Natural killer cell treated with Interleukin-12 subunit alpha and Interleukin-12 subunit beta and Interleukin-15 and Interleukin-18, amount 100 ng/mL, for 72 hours (primary cell): ENCODE measurements at places on chromosomes 7 and 10. TPM values are rescaled to one million over a fixed set of nuclear protein-coding genes. Genes with fewer than 3 reads are reported as not detected.

LIPN gene
- not detected for total RNA-seq

CHAT gene
- not detected for total RNA-seq

GRCh38 chr10:54904833-54905232 lies 103.8 kb upstream of the PCDH15 start:
- no peak overlapping the region for H3K4me3 ChIP-seq
- no peak overlapping the region for H3K27ac ChIP-seq
- no peaks in the 10 kb centered on the region for H3K4me1 ChIP-seq
- H3K27me3 ChIP-seq: no peaks in the 10 kb centered on the region

HOXA6 gene
- 0.81 TPM for total RNA-seq

EIF3B gene
- 229 TPM for total RNA-seq

DNA sequence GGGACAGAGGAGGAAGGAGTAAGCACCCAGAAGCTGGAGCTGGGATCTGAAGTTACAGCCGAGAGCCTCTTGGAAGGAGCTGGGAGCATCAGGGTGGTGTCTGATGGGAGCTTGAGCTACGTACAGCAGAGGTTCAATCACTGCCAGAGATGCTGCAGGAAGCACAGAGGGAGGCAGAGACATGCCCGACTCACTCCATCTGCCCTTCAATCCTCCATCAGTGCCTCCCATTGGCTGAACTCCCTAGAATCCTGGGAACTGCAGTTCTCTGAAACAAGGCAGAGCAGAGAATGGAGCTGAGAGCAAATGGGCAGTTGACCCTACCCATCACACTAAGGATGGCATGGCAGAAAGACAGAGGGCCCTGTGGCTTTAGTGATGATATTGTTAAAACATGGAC lies 40.0 kb upstream of the CTBP2 start:
- H3K27me3 ChIP-seq: peaks cover 7% of the 10 kb centered on the region
- H3K4me3 ChIP-seq: no peak overlapping the region
- H3K4me1 ChIP-seq: no peaks in the 10 kb centered on the region
- no peak overlapping the region for H3K27ac ChIP-seq
- DNase-seq: no peak

DNA sequence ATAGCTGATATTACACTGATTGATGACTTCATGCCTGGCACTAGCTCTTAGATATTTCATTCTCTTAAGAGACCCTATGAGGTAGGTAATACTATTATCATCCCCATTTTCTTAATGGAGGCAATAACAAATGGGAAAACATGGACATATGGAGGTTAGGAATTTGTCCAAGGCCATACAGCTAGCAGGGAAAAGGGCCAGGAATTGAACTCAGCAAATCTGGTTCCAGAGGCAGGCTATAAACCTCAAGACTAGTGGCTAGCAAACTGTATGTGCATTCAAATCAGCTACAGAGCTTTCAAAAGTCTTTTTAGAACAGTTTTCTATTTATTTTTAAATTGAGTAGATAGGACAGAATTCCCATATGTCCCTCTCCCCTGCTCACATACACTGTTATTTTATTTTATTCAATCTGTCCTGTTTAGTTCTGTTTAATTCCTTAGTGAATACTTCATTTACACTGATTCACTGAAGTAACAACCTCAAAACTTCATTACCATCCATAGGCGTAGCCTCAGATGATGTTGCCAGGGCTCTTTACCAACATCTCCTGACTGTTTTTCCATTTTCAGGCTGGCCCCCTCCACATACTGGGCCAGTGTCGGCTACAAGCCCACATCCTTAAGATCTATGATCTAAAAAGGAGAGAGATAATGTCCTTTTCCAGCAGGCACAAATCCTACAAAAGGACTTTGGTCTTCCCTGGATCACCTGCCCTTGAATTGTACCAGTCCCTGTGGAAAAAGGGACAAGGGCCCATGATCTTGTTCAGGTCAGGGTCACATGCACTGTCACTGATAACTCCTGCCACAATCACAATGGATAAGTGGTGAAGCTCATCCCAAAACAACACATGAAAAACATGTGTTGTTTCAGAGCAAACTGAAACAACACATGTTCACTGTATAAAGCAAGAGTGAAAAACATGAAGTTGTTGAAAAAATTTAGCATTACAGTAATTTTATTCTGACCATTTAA lies 15.9 kb downstream of the FAM24B start:
- DNase-seq: no peak
- H3K4me3 ChIP-seq: no peak overlapping the region
- peaks cover 6% of the 10 kb centered on the region for H3K36me3 ChIP-seq
- no peaks in the 10 kb centered on the region for H3K27me3 ChIP-seq

PHYHIPL gene
- total RNA-seq: not detected

NPY4R2 gene
- total RNA-seq: not detected

DNA sequence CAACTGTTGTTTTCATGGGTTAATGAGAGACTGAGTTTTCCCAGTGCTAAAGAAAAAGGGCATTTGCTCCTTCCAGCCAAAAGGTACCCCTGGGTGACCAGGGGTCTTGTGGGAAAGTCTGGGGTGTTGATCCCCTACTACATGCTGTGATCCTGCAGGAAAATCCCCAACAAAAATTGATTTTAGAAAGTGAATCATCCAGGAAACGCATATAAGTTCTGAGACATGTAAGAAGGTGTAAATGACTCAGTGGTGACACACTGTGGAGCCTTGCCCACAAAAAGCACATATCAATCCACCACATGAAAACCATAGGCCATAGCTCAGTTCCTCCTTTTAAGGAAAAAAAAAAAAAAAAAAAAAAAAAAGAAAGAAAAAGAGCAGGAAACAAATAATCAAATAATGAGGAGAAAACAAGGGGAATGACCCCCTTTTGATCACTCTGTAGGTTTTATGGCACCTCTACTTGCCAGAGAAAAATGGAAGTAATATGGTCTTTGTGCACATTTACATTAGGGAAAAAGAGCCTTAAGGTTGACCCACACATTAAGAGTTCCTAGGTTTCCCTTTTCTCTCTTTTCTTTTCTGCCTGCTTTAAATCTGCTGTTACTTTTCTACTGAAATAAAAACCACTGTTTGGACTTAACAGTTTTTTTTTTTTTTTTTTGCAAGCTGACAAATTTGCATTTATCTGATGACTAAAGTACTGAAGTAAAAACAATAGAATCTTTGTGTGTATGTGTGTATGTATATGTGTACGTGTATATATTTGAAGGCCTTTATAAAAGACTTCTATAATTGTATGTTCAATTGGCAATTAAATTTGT lies 386.0 kb downstream of the KIF20B start:
- DNase-seq: no peak
- no peak overlapping the region for H3K27ac ChIP-seq
- H3K4me1 ChIP-seq: no peaks in the 10 kb centered on the region
- no peaks in the 10 kb centered on the region for H3K36me3 ChIP-seq
- H3K27me3 ChIP-seq: no peaks in the 10 kb centered on the region
- no peak overlapping the region for H3K4me3 ChIP-seq

NUP205 gene
- total RNA-seq: 122 TPM

HECW1 gene
- not detected for total RNA-seq

DNA sequence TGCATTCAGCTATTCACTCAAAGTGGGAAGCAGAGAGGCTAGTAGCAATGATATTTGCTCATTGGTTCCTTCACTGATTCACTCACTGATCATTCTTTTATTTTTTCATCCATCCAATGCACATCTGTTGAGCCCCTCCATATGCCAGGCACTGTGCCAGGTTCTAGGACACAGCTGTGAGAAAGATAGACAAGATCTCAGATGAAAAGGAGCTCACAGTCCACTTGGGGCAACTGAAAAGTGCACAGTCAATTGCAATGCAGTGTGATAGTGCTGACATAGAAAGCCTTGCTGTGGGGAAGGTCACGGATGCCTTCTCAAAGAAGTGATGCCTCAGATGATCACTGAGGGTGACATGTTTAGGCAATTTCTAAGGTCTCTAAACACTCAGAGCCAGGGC lies 262.3 kb downstream of the PTEN start:
- H3K4me1 ChIP-seq: peaks cover 3% of the 10 kb centered on the region
- H3K27me3 ChIP-seq: no peaks in the 10 kb centered on the region
- no peak for DNase-seq

DNA sequence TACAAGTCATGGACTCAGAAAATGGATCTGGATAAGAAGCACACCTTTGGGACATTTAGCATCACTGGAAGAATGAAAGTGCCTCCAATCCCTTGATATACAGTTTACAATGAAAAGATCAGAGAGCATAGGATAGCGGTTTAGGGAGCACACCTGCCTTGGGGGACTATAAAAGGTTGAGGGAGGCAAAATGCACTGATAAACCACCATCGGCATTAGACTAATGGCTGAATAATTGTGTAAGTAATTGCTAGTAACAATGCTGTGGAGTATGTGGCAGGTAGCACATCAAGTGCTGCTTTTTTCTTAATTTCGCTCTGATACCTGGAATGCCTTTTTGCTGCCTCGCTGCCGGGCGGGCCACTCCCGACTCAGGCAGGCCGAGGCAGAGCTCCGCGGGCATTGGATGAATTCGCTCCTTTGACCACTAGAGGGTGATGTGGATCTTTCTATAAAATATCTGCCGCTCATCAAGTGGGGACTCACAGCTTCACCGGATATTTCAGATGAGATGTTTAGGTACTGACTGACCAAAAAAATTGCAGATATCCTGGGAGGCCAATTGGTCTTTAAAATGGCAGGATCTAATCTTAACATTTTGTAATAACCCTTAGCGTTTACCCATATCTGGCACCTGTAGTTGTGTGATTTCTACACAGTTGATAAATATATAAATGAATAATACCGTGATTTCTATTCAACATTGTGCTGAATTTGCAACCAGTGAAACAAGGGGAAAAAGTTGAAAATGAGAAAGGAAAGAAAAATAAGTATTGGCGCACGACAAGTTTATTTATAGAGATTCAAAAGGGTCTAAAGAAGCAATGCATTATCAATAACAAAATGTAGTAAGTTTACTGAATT lies 116.8 kb upstream of the PRSS1 start:
- no peak overlapping the region for H3K27ac ChIP-seq
- peaks cover 14% of the 10 kb centered on the region for H3K4me1 ChIP-seq
- no peaks in the 10 kb centered on the region for H3K36me3 ChIP-seq
- H3K4me3 ChIP-seq: no peak overlapping the region
- H3K27me3 ChIP-seq: peaks cover 7% of the 10 kb centered on the region
- DNase-seq: peak; percentile 71

MMD2 gene
- total RNA-seq: not detected

GRCh38 chr10:61067671-61068336 lies 123.8 kb upstream of the RHOBTB1 start:
- H3K4me3 ChIP-seq: no peak overlapping the region
- H3K4me1 ChIP-seq: no peaks in the 10 kb centered on the region
- H3K36me3 ChIP-seq: no peaks in the 10 kb centered on the region
- H3K27ac ChIP-seq: no peak overlapping the region

DNA sequence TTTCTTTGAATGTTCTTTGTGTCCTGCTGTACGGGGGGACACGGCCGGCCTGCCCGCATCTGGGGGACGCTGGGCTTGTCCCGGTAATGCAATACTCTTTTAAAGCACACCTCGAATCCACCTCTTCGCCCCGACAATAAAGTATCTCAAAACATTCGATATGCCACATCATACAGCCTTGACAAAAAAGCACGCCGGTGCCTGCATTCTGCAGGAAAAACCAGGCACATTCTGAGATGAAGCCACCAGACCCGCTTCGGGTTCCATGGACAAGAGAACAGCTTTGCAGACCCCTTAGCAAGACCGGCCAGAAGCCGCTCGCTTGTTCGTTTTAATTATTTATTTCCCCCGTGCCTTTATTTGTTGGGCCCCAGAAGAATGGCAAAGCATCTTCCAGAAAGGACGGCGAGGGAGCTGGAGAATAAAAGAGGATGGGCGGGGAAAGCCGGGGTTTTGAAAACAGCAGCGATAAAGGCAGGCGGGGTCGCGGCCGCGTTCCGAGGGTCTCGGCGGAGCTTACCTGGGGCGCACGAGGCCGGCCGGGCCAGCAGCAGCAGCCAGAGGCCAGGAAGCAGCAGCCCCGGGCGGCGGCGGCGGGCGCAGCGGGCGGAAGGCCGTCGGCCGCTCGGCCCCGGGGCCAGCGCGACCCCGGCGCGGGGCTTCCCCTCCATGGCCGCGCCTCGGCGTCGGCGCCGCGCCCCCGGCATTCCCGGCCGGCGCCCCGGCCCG lies 462 bp downstream of the KIAA1549 start:
- no peak overlapping the region for H3K27ac ChIP-seq
- H3K4me1 ChIP-seq: peaks cover 8% of the 10 kb centered on the region
- no peak for DNase-seq
- no peaks in the 10 kb centered on the region for H3K36me3 ChIP-seq
- H3K4me3 ChIP-seq: peak overlapping the region; percentile 93

- DNase-seq: no peak
- no peaks in the 10 kb centered on the region for H3K27me3 ChIP-seq
- H3K27ac ChIP-seq: no peak overlapping the region
- no peaks in the 10 kb centered on the region for H3K4me1 ChIP-seq
- peaks cover 8% of the 10 kb centered on the region for H3K36me3 ChIP-seq
- no peak overlapping the region for H3K4me3 ChIP-seq
These were observed 213.1 kb downstream of the TPK1 start for GRCh38 chr7:144622745-144623144.

CYP2W1 gene
- total RNA-seq: not detected

OR6B1 gene
- not detected for total RNA-seq

DNA sequence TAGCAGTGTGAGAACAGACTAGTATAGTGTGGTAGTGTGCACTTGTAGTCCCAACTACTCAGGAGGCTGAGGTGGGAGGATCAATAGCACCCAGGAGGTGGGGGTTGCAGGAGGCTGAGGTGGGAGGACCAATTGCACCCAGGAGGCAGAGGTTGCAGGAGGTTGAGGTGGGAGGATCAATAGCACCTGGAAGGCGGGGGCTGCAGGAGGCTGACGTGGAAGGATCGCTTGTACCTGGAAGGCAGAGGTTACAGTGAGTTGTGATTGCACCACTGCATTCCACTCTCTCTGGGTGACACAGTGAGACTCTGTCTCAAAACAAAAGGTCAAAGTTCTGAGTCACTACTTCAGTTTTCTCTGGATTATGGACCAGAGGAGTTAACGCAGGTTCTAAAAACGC lies 22.6 kb upstream of the DIP2C start:
- no peak for DNase-seq
- H3K27me3 ChIP-seq: peaks cover 62% of the 10 kb centered on the region
- H3K27ac ChIP-seq: no peak overlapping the region

C10orf53 gene
- total RNA-seq: not detected

- no peaks in the 10 kb centered on the region for H3K36me3 ChIP-seq
- no peak overlapping the region for H3K27ac ChIP-seq
- H3K27me3 ChIP-seq: peaks cover 34% of the 10 kb centered on the region
- no peak for DNase-seq
- no peaks in the 10 kb centered on the region for H3K4me1 ChIP-seq
These were observed 63.7 kb downstream of the GRM8 start for GRCh38 chr7:127189074-127189473.

GRCh38 chr7:77687747-77688144 lies 8.5 kb upstream of the RSBN1L start:
- H3K36me3 ChIP-seq: no peaks in the 10 kb centered on the region
- no peaks in the 10 kb centered on the region for H3K27me3 ChIP-seq
- H3K4me3 ChIP-seq: peak overlapping the region; percentile 71
- peak; percentile 64 for DNase-seq

SPDYE6 gene
- total RNA-seq: not detected

GRCh38 chr10:44424957-44425356 lies 40.1 kb upstream of the CXCL12 start:
- no peak overlapping the region for H3K27ac ChIP-seq
- no peaks in the 10 kb centered on the region for H3K36me3 ChIP-seq
- no peak overlapping the region for H3K4me3 ChIP-seq
- H3K27me3 ChIP-seq: no peaks in the 10 kb centered on the region
- no peak for DNase-seq
- no peaks in the 10 kb centered on the region for H3K4me1 ChIP-seq
